Stromal cell of bone marrow (primary cell): ENCODE measurements at places on chromosomes 7 and 10.

DNA sequence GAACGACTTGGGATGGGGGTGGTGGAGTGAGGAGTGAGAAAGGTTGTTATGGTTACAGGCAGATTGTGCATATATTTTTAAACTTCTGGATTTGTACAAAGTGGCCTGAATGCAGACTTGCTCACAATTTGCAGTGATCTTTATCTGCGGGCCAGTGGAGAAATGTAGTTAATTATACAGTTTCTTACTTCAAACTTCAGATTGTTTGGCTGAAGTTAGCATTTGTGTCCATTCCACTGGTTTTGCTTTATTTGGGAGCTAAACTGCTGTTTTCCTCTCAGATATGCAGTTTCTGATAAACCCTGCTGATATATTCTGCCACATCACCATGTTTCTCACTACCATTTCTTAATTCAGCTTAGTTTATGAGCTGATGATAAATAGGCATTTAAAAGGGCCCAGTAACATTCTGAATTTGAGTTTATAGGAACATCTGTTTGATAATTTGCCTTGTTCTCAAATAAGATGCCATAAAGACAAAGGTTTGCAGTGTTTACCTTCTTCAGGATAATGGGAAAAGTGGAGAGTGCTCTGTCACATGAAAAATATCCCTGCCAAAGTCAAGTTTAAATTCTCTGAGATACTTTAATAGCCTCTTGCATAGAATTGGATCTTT, 170.1 kb downstream of the ST7 start:
- no peak for DNase-seq

GRCh38 chr7:43647339-43647672, 64.4 kb downstream of the STK17A start:
- DNase-seq: no peak

GRCh38 chr10:71756311-71757191, 16.8 kb downstream of the VSIR start:
- DNase-seq: no peak

GRCh38 chr7:90346336-90347125, at the start of gene GTPBP10:
TSS of gene GTPBP10 (plus strand) at chr7:90346716. CDS start at chr7:90346742, 26 bp downstream.
- peak; percentile 90 for DNase-seq

DNA sequence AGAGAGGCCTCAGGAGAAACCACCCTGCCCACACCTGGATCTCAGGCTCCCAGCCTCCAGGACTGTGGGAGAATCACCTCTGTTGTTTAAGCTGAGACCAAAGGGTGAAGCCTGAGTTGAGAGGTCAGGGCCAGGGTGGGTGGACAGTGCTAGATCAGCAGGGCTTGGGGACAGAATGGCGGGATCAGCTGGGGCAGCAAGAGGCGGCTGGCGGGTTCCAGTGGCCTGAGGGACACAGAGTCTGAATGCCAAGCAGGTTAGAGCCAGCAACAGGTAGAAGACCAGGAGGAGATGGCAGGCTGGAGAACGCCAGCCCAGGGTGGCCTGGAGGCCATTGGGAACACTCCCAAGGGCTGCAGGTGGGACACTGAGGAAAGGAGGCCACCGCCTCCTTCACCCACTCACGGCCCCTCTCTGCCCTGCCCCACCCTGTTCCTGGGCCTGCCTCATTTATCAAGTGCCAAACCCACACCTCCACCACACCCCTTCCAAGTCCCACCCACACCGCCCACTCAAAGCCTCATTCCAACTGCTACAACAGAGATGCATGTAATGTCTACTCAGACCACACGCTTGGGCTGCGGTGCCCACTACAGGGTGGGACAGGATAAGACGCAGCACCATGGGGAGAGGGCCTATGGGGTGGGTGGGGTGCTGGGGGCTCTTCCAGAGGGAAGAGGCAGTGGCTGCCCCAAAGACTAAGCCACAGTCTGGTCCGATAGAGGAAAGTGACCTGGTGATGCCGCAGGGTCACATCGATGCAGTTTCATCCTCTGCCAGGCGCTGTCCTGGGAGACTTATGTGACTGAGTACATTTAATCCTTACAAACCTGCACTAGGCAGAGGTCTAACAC, 173.9 kb downstream of the TNS3 start:
- DNase-seq: no peak

- DNase-seq: no peak
These were observed 55.2 kb upstream of the ZNF746 start for GRCh38 chr7:149552799-149553198.

DNA sequence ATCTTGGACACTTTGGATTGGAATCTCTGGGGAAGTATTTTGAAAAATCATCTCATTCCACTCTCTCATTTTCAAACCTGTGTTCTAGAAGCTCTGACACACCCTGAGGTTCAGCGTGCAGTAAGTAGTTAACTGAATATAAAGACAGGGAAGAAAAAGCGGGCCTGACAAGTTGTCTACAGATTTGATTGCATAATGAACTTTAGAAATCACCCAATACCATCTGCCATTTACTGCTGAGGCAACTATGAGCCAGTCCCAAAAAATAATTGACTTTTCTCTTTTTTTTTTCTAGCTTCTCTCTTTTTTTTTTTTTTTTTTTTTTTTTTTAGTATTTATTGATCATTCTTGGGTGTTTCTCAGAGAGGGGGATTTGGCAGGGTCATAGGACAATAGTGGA, 29.5 kb downstream of the CDC123 start:
- DNase-seq: no peak

- peak; percentile 92 for DNase-seq
These were observed 270.7 kb downstream of the ZNF33B start for GRCh38 chr10:42367532-42368230.
